ENCODE measurements at places on chromosomes 4 and X.

DNA sequence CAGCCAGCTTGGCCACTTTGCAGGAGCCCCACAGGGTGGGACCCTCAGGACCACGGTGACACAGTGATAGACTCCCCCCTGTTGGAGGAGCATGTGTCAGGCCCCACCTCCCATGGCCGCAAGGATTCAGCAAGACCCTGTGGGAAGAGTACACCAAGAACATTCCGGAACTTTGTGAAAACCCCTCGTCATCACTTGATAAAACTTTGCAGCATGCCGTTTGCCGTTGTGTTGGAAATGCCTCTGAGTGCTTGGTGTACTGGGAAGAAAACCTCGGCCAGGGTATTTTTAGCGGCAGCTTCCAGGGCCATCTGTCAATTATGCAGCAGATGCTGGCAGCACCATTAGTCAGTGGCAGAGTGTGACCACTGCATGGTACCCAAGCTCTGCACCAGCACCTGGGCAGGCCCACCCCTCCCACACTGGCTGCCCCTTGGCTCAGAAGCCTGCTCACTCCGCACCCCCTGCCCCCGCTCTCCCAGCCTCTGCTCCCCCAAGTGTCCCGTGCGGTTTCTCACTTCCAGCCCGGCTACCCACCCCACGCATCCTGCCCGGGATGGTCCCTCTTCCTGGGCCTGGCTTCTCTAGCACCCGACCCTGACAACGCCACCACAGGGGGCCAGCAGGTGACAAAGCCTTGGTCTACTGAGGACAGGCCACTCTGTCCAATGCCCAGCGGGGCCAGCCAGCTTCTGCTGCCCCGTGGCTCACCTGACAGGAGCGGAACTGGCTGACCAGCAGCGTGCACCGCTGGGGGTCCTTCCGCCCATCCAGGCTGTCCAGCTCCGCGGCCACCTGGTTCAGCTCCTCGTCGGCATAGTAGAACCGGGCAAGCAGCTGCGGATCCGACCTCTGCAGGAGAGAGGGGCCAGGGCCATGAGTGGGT is 65.0 kb downstream of the ZFYVE28 start:
- no peak for DNase-seq

DNA sequence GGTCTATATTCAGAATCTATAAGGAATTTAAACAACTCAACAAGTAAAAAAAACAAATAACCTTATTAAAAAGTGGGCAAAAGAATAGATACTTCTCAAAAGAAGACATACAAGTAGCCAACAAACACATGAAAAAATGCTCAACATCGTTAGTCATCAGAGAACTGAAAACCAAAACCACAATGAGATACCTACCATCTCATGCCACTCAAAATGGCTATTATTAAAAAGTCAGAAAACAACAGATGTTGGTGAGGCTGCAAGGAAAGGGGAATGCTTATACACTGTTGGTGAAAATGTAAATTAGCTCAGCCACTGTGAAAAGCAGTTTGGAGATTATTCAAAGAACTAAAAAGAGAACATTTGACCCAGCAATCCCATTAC is 201.6 kb downstream of the QDPR start:
- no peak for DNase-seq

DNA sequence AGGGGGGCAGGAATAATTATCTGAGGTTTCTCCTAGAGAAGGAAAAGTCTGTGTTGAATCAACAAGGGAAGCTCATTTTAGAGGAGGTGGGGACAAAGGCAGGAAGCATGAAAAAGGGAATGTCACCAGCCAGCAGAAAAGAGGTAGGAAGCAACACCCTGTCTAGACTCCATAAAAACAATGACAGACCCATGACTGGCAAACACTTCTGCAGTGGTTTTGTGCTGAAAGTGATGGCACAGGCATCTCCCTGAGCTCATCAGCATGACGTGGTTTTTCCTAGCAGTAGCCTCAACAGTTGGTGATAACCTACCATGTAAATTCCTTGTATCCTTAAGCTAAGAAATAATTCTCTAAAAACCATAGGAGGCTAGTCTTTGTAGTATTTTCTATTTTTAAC is 110.7 kb upstream of the GALNT7 start:
- no peak for DNase-seq

DNA sequence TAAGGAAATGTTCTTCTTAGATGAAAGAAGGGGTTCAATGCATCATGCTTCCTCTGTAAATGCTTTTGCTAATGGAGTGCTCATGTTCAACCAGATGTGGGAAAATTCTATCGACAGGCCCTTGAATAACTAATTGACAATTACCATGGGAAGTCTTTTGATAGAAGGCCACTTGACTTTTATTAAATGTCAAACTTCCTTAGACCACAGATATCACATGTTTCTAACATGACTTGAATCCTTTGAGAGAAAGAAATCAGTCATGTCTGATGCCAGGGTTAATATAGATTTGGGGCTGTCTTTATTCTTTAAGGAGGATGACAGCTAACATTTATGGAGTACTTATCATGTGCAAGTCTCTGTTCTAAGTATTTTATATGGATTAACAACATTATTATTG is 280.1 kb downstream of the DCHS2 start:
- no peak for DNase-seq

DNA sequence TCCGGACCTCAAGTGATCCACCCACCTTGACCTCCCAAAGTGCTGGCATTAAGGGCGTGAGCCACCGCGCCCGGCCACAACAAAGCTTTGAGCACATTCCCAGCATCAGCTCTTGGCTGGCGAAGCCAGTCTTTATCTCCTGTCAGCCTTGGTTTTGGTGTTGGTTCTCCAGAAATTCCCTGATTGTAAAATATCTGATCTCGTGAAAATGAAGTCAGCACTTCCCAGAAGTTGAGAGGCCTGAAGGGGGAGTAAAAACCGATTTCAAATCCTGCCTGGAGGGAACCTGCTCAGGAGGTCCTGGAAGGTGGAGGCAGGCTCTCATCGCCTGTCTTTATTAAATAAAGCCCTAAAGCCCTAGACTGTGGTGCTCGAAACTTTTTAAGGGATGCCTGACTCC is 33.6 kb downstream of the PTTG2 start:
- no peak for DNase-seq

GRCh38 chr4:182801636-182802035 is 115.5 kb downstream of the DCTD start:
- DNase-seq: no peak

DNA sequence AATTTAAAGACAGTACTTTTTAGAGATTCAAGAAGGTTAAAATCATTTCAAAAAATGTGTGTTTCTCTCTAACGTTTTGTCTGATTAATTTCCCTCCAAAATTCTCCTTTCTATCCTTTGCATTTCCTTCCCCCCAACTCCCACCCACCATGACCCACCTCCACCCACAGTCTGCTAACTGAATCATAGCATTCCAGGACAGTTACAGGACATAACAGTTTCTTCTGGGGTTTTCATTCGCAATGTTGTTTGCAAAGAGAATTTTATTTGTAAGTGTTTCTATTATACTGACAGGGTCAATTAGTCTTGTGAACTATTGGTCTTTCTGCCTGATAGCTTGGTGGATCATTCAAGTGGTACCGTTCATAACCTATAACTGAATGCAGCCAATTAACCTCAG is 53.7 kb downstream of the ANAPC10 start:
- DNase-seq: no peak

- DNase-seq: no peak
Observed at GRCh38 chr4:104365618-104366017, 129.1 kb downstream of the CXXC4 start.

DNA sequence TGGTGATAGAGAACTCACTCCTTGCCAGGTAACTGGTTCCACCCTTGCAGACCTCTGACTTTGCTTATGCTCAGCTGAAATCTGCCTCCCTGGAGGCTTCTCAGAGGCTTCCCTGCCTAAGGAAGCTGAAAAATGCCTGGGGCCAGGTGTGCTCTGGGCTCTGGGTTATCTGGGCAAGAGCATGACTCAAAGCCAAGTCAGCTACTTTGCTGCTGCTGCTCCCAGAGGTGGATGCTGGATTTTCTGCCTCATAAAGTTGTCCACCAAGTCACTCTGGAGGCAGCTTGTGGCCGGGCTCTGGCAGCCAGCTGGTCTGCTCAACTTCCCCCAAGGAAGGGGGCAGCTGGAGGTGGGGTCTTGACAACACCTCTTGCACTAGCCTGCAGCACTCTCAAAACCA is 132.7 kb downstream of the PJA1 start:
- DNase-seq: no peak

GRCh38 chr4:175776217-175776616 is 35.8 kb downstream of the GPM6A start:
- DNase-seq: no peak

DNA sequence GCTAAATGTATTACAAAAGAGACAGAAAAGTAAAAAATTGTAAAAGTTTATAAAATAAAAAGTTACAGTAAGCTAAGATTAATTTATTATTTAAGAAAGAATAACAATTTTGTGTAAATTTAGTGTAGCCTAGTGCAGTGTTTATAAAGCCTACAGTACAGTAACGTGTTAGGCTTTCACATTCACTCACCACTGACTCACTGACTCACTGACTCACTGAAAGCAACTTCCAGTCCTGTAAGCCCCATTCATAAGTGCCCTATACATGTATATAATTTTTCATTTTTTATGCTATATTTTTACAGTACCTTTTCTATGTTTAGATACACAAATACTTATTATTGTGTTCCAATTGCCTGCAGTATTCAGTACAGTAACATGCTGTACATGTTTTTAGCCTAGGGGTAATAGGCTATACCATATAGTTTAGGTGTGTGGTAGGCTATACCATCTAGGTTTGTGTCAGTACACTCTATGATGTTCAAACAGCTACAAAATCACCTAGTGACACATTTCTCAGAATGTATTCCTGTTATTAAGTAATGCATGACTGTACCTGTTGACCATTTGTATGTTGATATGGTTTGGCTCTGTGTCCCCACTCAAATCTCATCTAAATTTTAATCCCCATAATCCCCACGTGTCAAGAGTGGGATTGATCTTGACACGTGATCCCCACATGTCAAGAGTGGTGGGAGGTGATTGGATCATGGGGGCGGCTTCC is 57.9 kb downstream of the CFAP299 start:
- no peak for DNase-seq

GRCh38 chrX:109936114-109936513 is 66.8 kb upstream of the TMEM164 start:
- DNase-seq: no peak

DNA sequence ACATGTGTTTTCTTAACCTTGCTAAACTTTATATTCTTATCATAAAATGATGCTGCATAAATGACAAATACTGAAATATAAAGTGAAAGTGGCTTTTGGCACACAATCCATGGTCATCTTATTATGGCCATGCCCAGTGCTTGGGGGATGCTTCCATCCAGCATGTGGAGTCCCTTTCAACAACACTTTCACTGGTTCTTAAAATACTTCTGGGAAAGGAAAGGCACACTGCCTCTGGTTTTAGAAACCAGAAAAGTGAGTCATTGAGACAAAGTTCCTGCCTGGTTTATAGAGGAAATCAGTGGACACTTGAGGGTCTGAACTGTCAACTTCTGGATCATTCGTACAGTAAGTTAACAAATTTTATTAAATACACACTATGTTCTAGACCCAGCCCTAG is 248.0 kb upstream of the ADAMTS3 start:
- DNase-seq: no peak

DNA sequence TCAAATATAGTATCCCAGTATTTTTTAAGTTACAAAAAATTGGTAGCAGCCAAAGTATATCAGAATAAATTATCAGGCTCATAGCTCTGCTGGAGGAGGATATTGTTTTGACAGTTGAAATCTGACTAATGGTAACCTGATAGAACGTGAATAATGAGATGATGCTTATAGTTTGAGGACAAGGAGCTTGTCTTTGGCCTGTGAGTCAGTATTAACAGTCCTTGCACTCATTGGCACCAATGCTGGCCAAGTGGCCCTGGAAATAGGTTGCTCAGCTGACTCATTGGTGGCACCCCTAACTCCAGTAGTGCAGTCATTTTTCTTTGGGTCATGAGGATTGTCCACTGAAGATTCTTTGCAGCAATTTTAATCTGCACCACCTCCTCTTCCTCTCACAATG is 203.3 kb upstream of the JADE1 start:
- DNase-seq: no peak

GRCh38 chr4:15438939-15439524 is 11.2 kb downstream of the C1QTNF7 start:
- no peak for DNase-seq

GRCh38 chrX:13081395-13082205 is 37.2 kb upstream of the FAM9C start:
- DNase-seq: no peak

- DNase-seq: no peak
Observed at GRCh38 chr4:113979905-113980615, 613 bp upstream of the ARSJ start.

DNA sequence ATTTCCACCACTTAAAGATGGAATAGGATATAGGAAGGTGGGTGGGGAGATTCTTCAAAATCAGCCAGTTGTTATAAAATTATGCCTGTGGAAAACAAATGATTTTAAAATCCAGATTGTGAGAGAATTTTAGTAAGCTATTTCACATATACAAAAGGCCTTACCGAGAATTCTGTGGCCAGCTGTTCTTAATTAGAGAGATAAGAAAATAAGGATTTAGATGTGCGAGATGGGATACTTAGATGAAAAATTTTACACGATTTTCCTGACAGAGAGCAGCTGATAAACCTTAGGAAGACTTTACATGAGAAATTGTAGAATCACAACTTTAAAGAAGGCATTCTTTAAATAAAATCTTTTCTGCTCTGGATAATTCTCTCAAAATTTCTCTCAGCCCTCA is 94.5 kb upstream of the IQCM start:
- DNase-seq: no peak

DNA sequence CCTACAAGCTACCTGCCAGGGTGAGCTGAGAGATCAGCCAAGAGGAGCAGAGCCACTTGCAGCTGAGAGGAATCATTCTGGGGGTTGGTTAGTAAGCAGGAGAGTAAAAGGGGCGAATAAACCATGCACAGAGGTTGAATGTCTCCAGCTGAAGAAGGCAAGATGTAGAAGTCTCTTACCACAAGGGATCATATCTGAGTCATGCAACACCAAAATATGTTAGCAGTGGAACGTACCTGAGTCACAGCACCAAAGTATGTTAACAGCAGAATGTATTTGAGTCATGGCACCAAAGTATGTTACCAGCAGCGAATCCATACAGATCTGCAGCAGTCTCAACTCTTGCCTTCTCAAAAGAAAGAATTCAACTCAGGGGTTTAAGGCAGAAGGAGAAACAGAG is 29.9 kb downstream of the C4orf51 start:
- DNase-seq: no peak

- DNase-seq: no peak
Observed at GRCh38 chr4:100287534-100287933, 97.3 kb upstream of the DDIT4L start.
